ENCODE measurements at places on chromosomes 2 and 18.

DNA sequence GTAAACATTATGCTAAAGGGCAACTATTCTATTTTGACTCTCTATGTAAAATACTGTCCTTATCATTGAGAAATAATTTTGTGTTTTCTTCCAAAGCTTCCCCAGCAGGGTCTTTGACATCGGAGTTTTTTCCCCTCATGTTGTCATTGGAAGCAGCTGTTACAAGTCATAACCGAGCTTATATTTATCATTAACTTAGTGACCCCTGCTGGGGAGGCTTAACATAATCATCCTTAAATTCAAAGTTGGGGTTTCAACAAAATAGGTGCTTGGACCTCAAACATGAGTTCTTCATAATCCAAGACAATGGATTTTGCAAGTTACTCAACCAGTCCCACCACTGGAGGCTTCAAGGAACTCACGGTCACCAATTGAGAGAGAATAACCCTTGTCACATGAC lies 330.9 kb downstream of the DCC start:
- DNase-seq = no peak

DNA sequence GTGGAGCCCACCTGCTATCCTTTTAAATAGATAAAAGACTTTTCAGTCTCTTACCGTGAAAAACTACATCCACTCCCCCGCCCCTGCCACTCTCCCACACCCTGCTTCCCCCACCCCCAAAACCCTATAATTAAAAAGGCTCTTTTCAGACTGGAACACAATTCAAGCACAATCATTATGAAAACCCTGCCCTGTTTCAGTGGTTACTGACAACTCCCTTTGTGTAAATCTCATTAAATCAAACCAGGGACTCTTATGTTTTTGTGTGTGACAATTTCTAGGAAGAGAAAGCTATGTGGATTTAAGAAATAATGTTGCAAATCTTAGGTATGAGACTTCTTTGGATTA lies 21.0 kb upstream of the ZNF532 start:
- no peak for DNase-seq

GRCh38 chr18:8726963-8727705 lies 21.8 kb downstream of the MTCL1 start:
- DNase-seq = no peak

DNA sequence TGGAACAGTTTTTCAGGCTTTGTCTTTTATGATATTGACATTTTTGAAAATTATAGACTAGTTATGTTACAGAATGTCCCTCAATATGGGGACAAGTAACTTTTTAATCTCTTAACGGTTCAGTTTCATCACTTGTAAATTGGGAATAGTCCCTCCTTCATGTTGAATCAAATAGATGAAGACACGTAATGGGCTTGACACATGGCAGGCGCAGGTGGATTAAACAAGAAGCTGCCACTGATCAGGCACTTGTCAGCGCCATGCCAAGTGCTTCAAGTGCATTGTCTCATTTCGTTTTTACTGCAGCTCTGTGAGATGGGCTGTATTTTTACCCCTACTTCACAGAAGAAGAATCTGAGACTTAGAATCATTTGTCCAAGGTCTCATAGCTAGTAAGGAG lies 9.5 kb upstream of the SMAD4 start:
- DNase-seq = no peak

DNA sequence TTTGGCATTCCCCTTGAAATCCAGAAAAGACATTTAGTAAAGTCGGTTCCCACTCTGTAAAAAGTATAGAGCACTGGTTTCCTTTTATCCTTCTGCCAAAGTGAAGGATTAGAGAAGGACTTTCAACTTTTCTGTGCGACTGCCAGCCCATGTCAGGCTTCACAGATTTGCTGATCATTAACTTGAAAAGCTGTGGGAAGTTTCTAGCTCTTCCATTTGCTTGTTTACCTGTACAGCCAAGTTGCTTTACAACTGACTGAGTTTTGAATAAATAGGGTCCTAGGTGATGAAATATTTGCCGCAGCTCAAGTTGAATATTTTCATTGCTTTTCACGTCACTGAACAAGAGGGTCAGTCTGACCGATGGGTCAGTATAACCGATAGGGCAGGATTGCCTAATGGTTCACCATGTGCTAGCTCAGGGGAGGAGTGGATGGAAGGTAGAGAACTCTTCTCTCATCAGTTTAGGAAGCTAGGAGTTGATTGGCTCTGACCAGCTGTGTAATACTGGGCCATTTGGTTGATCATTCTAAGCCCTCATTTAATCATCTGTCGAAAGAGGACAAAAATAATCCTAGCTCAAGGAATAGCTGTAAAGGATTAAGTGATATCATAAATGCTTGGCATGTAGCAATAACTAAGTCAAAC lies 30.4 kb downstream of the UPP2 start:
- DNase-seq = no peak

GRCh38 chr2:47651296-47651695 lies 131.6 kb upstream of the MSH6 start:
- DNase-seq = no peak

- DNase-seq = no peak
Observed at GRCh38 chr2:72999729-73000725, 71.5 kb downstream of the SFXN5 start.

DNA sequence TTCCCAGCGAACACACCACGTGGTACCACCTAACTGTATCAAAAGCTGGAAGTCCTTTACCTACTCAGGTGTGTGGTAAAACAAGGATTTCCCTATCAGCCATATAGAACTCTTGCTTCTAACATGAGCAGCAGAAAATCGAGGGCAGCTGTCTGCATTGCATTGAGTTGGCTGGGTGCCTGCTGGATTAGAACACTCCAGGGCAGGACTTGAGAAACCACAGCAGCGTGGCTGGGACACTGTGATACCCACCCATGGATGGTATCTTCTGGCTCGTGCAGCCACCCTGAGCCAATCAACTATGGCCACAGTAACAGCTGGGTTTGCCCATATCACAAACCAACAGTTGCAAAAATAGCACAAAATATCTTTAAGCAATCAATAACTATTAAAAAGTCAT lies 188.3 kb downstream of the FBXO15 start:
- no peak for DNase-seq

DNA sequence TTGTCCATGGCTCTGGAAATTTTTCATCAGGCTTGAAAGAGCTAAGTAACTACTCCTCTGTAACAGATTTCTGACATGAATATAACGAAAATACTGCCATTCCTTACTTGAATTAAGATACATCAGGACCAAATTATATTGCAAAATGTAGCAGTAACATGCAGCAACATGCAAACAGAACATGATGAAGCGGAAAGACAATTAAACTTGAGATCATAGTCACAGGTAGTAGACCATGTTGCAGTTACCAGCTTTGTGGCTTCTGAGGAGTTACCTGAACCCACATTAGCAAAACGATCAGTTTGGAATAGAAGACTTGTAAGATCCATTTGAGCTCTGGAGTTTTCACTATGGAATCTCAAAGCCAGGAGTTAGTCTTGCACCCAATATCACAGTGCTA lies 76.2 kb downstream of the MREG start:
- no peak for DNase-seq

DNA sequence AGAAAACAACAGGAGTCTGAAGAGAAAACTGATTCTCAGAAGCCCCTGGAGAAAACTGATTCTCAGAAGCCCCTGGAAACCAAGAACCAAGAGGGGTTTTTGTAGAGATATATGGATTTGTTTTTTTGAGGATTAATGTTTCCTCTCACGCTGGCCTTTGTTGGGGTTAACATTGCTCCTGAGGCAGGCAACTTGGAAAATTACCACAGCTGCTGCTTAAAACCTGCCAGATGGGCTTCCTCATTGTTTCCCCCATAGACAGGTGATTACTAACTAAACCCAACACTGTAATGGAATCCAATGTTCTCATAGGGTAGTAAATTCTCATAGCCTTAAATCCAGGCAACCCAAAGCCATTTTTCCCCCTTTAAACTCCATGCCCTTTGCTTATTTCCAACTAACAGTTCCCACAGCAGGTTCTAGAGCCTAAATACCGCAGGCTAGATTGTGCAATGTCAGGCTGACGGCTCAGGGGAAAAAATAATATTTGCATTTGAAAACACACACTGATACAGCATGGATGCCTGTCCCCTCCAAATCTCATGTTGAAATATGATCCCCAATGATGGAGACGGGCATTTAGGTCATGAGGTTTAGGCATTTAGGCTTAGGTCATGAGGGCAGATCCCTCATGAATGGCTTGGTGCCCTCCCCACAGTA lies 272.3 kb upstream of the PKDCC start:
- DNase-seq = no peak

- no peak for DNase-seq
Observed at GRCh38 chr2:95377216-95378123, 25.0 kb upstream of the FAHD2A start.

- DNase-seq = no peak
Observed at GRCh38 chr2:18456026-18456425, 104.4 kb downstream of the RDH14 start.

- DNase-seq = no peak
Observed at GRCh38 chr2:192593561-192593960, 398.8 kb upstream of the TMEFF2 start.

GRCh38 chr18:65706646-65707045 lies 44.2 kb upstream of the CDH7 start:
- no peak for DNase-seq

- no peak for DNase-seq
Observed at GRCh38 chr18:46810481-46811000, 53.7 kb upstream of the ST8SIA5 start.

DNA sequence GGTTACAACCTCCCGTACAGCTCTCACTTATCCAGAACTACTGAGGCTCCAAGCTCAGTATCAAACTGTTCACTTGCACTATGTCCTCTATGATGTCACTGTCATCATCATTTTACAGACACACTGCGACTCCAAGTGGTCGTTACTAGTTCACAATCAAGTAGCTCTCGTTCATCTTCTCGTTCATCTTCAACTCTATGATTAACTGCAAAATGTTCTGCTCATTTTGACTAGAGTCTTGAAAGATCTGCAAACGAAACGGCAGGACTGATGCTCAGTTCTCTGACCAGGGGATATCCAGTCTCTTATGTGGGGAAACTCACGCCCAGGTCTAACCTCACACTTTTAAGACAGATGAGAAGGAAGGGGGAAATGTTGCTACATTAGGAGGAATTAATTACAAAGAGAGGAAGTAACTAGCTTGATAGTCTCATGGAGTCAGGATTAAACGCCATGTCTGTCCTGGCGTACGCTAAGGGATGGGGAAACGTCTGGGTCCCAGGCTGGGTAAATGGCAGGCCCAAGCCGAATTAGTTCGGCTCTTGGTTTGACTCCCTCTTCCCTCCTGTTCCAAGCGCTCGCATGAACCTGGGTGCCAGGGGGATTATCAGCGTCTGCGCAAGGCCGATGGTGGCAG lies 794 bp upstream of the CHCHD5 start:
- DNase-seq = no peak

- DNase-seq = no peak
Observed at GRCh38 chr2:197873293-197873701, 68.9 kb downstream of the PLCL1 start.
